Central memory CD4-positive, alpha-beta T cell (primary cell): ENCODE measurements at places on chromosomes 5 and 9.

- DNase-seq = no peak
Observed at GRCh38 chr5:112419164-112419985, at the start of gene EPB41L4A. Gene EPB41L4A (minus strand): TSS chr5:112419277. CDS start chr5:112419039, 238 bp downstream.

DNA sequence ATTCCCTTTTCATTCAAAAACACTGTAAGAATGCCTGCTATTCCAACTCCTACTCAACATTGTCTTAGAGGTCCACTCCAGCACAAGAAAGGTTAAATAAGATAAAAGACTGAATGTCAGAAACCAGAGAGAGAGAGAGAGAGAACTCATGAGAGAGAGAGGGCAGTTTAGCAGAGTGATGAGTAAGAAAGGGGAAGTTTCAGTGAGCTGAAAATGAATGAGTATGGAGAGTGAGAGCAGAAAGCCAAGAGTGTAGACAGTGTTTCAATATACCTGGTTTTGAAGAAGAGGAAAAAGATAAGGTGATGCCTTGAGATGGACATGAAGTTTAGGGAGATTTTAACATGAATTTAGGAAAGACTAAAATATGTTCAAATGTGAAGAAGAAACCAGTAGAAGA lies 528.0 kb upstream of the SEMA6A start:
- DNase-seq = no peak

DNA sequence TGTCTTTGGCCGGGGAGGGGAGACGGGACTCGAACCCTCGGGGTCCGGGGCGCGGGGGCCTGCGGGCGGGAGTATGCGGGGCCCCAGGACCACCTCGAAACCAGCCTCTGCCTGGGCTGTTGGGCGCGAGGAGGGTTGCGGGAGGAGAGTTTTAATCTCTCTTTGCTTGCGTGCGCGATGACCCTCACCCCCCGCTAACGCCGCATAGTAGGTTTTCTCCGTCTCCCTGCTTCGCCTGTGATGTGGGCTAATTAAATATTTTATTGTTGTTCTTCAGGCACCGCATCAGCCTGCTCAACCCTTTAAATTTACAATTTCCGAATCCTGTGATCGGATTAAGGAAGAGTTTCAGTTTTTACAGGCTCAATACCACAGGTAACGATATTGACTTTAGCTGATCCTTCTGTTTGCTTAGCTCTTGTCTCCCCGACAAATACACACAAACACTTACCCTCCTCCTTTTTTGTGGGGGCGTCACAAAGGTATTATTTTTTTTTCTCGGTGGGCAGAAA lies 1.7 kb downstream of the TLE4 start:
- DNase-seq = no peak

- no peak for DNase-seq
Observed at GRCh38 chr5:6995115-6995514, 281.9 kb downstream of the TENT4A start.

DNA sequence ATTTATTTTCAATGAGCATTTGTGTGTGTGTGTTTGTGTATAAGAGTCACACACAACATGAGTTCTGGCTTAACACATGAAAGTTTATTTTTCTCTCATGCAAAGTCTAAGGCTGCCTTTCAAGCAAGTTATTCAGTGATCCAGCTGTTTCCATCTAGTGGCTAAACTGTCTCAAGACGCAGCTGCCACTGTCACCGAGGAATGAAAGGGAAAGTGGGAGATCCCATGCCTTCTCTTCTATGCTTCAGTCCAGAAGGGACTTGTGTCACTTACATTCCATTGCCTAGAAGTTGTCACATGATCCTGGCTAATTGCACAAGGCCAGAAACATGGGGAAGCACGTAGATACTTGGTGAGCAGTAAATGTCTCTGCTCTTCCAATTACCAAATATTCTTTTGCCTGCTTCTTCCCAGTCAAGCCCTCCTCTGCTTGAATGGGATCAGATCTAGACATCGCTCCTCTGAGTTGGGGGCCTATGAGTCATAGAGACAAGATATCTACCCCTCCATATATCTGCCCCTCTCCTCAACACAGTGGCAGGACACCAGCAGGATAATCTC lies 30.4 kb upstream of the SLIT3 start:
- DNase-seq = no peak

- peak; percentile 9 for DNase-seq
Observed at GRCh38 chr5:83092619-83093018, 15.3 kb downstream of the XRCC4 start.

DNA sequence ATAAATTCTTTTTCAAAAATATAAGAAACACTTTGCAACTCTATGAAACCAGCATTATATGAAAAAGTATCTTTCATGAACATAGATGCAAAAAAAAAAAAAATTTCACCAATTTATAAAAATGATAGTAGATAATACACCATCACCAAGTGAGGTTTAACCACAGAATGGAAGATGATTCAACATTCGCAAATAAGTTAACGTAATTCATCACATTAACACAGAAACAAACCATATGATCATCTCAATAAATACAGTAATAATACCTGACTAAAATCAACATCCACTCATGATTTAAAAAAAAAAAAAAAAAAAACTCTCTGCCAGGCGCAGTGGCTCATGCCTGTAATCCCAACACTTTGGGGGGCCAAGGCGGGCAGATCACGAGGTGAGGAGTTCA lies 6.3 kb downstream of the PJA2 start:
- no peak for DNase-seq

DNA sequence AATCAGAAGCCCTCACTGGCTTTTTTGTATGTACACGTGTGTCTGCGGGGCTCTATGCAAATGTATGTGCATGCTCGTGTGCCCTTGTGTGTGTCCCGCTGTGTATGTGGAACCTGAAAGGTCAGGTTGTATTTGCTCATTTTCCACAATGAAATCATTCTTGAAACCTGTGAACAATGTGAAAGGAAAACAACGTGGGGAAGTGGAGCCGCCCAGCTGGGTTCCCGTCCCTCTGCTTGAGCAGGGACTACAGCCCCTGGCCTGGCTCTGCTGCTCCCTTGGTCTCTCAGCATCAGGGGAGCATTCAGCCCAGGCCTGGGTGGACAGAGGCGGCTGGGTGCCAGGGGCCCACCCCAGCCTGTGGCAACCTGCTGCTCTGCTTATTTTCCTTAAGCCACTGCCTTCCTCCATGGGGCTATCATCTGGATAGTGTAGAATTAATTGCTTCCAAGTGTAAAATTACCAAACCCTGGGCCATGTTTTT lies 3.0 kb downstream of the ECSCR start:
- DNase-seq = no peak

DNA sequence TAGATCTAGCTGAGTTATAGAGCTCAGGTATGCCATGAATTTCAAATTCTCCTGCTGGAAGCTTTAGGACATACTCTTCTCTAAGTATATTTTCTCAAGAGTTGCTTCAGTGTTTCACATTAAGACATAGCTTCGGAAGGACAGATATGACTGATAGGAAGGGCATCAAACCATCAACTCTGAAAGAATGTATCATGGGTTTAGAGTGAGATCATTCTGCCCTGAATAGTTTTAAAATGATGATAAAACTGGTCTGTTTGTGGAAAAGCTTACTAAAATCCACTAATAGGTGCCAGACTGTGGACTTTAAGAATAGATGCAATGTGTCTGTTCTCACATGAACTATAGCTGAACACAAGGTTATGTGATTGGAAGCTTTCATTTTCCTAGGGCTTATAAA lies 8.4 kb downstream of the SPEF2 start:
- no peak for DNase-seq

- DNase-seq = no peak
Observed at GRCh38 chr5:94154672-94155071, 413.3 kb upstream of the POU5F2 start.

DNA sequence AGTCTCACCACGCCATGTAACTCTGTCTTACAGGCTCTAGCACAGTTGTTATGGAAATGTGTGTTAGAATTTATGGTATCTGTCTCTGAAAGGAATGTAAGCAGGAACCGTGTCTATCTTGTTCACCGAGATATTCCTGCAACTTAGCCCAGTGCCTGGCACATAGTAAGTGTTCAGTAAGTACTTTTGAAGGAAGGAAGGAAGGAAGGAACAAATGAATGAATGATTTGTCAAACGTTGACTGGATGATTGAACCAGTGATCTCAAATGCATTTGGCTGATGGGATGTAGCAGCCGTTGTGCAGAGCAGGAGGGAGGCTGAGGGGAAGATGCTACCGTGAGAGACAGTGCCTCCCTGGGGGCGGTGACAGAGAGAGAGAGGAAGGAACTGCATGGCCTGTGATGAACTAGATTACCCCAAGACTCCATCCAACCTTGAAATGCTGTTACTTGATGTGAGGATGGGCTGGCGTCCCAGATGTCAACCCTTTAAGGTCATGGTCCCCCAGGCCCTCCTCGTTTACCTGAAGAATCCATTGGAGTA lies 47.5 kb upstream of the PPARGC1B start:
- DNase-seq = no peak

DNA sequence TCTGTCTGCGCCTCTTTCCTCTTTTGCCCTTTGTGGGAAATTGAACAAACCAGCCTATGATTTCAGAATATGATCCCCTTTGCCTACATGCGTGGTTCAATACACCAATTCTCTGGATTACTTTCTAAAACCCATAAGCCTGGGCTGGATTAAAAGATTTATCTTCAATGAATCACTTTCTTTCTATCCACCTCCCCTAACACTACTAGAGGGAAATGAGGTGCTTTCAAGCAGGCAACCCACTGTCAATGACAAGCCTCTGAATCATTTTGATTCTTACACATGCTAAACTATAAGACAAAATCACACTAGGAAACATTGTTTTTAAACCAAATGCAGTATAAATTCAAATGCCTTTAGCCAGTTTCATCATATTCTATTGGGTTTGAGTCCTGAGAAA lies 257.5 kb downstream of the AGTPBP1 start:
- no peak for DNase-seq

DNA sequence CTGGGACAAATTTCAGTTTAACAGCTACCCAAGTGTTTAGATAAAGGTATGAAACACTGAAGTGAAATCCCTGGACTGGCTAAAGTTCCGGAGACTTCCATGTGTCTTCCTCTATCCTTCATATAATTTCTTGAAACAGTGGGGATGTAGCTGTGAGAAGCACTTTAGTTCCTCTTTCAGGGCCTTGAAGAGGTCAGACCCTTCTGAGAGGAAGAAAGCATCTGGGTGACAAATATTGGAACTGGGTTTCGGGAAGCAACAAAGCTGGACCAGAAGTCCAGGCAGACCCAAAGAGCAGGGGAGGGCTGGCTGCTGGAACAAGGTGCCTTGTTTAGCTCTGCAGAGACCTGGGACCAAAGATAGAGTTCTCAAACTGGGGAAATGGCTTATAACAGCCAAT lies 75.4 kb upstream of the ZFAND5 start:
- DNase-seq = no peak

GRCh38 chr5:17305964-17306725 lies 88.7 kb downstream of the BASP1 start:
- no peak for DNase-seq

GRCh38 chr9:72131206-72131605 lies 18.0 kb upstream of the GDA start:
- no peak for DNase-seq

GRCh38 chr5:11322133-11322532 lies 561.1 kb upstream of the DAP start:
- DNase-seq = no peak

GRCh38 chr5:172788771-172789686 lies 18.0 kb upstream of the DUSP1 start:
- DNase-seq = no peak

DNA sequence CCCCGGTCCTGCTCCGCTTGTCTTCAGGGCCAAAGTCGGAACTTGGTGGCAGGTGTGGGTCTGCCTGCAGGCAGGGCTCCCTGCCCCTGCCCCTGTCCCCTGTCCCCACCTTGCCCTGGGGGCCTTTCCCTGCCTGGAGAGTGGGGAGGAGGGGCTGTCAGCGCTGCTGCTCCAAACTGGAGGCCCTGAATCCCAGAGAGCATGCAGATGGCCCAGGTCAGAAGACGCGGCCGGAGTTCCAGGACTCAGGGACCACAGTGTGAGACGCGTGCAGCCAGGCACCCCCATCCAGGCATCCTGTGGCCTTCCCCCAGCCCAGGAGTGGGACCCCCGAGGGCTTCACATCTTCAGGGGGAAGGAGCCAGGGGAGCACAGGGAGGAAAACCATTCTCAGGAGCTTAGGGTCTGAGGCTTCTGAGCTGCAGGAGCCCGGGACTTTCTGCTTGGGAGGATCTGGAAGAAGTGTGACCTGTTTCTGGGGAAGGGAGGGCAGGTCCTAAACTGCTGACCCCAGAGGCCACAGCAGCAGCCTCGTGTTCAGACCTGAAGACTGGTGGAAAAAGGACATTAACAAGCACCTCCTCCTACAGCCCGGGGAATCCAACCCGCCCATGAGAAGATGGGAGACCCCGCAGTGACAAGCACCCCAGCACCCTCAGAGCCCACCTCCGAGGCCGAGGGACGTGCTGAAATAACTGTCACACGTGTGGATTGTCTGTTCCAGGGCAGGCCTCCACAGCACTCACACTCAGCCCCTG lies 38.0 kb downstream of the RASGEF1C start:
- no peak for DNase-seq

DNA sequence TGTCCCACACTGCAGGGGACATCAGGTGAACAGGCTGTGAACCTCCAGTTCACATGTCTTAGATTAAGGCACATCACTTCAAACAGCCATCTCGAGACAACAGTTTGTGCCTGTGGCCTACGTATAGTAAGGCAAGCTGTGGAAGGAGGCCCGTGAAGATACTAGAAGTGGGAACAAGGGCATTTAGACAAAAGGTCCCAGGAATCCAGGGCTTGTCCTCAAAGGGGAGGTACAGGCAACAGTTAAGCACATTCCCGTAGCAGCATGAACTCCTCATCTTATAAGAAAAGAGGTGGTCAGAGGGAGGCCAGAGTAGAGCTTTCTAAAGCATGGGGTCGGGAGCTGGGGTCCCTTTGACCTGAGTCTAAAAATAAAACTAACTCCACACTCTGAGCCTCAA lies 122.5 kb upstream of the TRPM3 start:
- no peak for DNase-seq

DNA sequence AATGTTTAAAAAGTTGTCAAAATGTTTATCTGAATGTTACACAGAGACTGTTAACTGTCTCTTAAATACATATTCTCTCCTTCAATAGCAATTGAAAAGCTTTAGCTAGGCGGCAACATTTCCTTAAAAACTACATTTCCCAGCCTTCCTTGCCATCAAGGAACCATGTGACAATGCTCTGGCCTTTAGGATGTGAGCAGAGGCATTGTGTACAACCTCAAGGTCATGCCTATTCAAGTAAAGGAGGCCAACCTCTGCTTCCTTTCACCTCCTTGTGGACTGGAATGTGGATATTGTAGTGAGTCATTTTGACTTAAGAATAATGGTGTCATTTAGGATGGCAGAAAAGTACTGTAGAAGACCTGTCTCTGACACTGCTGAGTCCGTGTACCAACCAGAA lies 23.7 kb upstream of the MROH2B start:
- no peak for DNase-seq

DNA sequence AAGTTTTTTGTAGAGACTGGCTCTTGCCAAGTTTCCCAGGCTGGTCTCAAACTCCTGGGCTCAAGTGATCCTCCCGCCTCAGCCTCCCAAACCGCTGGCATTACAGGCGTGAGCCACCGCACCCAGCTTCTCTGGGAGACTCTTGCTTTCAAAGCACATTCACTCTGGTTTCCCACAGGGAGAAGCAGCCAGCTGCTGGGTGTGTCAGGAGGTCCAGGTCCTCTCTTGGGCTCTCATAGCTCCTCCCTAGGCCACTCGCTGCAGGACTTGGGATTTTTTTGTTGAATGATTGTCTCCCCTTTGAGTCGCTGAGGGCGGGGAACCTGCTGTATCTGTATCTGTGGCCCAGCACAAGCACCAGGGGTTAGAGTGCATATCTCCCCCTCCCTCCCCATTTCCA lies 68.4 kb upstream of the RAPGEF1 start:
- no peak for DNase-seq
